Stimulated activated CD8-positive, alpha-beta memory T cell treated with anti-CD3 and anti-CD28 coated beads, Interleukin-2, amount 100 ng/mL, for 1 hour (primary cell): ENCODE measurements at places on chromosomes 2 and 18.

DNA sequence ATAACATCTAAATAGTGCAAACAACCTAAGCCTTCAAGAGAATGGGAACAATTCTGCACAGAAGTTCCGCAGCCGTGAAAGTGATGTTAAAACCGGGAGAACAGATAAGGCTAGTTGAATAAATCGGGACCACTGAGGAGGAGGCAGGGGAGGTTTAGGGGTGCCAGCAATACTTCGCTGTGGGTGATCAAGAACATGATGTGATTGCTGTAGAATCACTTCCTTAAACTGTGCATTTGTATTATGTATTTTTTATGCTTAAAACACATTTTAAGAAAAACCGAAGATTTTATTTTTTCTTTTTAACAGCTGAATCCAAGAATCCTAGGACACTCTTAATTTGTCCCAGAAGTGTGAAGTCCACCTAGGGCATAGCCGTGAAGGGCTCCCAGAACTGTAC, 33.6 kb downstream of the TTC32 start:
- no peak for DNase-seq

DNA sequence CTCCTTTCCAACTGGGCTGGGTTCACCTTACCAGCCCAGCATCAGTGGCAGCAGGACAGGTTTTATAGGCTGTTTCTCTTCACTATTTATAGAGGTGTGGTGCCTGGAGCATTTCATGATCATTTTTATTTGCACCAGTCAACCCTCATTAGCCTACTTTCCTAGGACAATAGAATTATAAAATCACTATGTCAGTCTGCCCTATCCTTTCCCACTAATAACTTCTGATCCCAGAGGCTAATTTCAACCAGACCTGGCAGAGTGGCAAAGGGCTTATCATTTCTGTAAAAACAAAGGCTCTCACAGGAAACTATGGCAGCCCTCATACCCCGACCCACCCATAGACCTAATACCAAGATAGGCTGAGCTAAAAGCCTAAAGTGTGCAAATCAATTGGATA, 243.5 kb upstream of the TMEFF2 start:
- no peak for DNase-seq

DNA sequence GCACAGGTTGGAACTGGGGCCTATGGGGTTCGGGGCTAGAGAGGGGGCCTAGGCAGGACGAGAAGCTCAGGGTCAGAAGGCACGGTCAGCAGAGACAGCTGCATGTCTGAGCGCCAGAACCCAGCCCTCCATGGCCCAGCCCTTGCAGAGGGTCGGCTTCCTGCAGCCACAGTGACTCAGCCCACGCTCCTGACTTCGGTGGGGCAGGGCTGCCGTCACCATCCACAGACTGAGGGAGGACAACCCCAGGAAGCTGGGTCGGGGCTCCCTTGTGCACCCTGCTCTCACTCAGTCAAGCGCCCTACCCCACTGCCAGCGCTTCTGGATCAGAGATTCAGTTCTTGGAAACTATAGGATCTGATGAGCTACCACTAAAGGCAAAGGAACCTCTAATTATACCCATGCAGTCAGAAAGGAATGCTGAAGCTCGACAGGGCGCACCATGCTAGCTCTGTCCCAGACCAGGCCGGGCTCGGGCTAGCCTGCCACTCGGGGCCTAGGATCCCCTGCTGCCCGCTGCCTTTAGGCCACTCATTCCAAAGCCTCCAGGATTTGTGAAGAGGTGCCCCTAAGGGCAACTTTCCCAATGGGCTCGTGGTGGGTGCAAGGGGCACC, 3.0 kb downstream of the ACTR1B start:
- DNase-seq = no peak

GRCh38 chr18:76351961-76352581, 143.0 kb downstream of the ZNF516 start:
- DNase-seq = no peak

DNA sequence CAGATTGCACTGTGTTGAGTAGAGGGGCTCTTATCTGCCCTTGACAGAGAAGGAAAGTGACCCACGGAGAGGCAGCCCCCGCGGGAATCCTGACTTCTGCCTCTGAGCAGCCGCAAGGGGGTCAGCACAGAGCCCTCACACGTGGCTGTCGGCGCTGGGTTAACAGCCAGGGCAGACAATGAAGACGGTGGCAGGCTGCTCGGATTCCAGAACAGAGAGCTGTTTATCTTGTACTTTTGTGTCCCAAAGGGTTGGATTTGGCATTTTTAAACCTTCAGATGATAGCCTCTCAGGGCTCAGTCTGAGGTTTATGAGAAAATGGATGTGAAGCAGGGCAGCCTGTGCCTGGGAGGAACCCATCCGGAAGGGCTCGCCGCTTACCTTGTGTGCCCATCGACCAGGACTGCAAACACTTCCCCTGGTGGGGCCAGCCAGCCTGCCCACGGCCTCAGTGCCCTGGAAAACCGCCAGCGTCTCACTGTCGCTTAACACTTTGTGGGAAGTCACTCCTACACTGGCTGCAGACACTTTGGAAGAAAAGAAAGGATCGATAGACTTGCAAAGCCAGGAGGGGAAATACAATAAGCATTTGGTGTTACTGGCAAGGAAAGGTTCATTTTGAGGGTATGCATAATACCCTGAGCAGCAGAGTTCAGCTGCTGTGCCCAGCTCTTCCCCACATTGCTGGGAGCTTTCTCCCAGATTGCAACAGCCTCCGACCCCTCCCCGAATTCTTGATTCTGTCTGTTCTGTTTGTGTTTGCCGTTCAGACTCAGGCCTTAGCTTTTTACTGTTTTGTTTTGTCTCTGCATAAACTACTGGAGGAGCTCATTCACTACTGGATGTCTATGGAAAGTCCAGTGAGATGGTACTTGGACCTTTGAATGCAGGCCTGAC, 325.3 kb upstream of the MYT1L start:
- DNase-seq = no peak

DNA sequence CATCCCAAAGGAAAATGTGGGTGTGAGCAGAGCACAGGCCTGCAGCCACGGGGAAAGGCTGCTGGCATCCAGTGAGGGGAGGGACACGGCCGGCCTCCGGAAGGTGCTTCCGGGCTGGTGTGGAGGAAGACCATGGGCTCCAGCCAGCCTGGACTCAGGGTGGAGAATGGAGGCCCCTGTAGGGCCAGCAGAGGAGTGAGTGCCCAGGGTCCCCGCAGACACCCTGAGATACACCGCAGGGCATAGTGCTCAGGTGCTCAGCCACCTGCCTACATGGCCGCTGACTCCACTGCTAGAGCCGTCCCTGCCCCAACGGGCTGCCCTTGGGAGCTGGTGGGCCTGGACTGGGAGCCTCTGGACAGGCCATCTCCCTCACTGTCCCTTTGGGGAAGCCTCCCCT, 28.5 kb upstream of the SNTG2 start:
- no peak for DNase-seq

GRCh38 chr18:57918601-57919000, 115.5 kb upstream of the ATP8B1 start:
- DNase-seq = no peak
